ENCODE measurements at places on chromosomes 7 and 10. TPM values are rescaled to one million over a fixed set of nuclear protein-coding genes. Genes with fewer than 3 reads are reported as not detected.

Gene MACC1
- 0.36 TPM for total RNA-seq

Gene PIK3AP1
- 20.1 TPM for total RNA-seq

Gene TNS3
- 45.2 TPM for total RNA-seq

Gene CLCN1
- not detected for total RNA-seq

- H3K4me3 ChIP-seq, result no peak overlapping the region
- DNase-seq, result no peak
- H3K27ac ChIP-seq, result no peak overlapping the region
- H3K27me3 ChIP-seq, result no peaks in the 10 kb centered on the region
Measured at GRCh38 chr7:26340476-26341018, 48.9 kb downstream of the SNX10 start.

Data from dorsolateral prefrontal cortex (tissue), 122 donors.